NCI-H2171 (cell line): ENCODE measurements at places on chromosomes 2 and 18.

- DNase-seq: no peak
Measured at GRCh38 chr2:99636144-99637034, 146.6 kb upstream of the REV1 start.

DNA sequence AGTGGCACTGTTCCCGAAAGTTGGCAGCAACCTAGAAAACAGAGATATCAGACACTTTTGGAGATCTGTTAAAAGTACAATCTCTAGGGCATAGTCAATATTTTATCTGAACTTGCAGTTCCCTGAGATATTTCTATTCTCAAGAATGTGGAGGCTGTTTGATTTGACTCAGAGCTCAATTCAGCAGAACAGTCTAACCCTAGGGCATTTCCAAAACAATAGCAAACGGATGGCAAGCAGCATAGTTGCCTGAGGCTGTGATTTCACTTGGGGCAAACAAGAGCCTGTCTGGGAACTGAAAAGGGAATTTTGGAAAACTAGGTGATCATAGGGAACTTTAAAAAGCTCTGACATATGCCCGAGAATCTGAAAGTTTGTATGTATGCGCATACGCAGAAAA, 772.8 kb upstream of the LRRTM1 start:
- DNase-seq: no peak

DNA sequence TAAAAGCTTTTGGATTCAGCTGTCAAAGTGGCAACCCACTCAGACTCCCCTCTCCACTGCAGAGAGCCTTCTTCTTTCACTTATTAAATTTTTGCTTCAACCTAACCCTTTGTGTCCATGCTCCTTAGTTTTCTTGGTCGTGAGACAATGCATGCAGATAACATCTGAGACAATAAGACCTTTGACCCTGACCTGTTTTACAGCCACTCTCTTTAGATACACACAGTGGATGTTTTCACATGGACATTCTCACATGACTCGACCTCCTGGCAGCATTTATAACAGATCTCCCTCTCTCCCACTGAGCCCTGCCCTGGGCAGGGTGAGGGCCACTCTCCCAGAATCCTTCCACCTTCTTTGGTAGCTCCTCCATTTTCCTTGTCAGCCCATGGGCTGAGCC, 30.4 kb upstream of the IL36G start:
- no peak for DNase-seq

- DNase-seq: no peak
Measured at GRCh38 chr2:168178520-168179324, 68.7 kb downstream of the STK39 start.

DNA sequence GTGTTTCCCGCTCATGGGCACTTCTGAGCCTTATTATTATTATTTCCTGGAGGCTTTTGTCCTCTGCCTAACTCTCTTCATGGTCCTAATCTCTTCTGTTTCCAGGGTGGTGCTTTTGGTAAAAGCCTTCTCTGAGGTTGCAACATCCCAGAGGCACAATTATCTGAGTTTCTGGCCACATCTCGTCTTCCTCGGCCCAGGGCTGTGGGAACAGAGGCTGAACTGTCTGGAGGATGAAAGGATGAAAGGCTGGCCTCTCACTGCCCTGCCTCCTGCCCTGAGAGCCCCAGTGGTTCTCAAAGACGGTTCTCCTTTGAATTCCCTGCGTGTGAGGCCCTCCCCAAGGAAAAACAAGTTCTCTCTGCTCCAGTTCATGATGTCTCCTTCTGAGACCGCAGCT, 13.8 kb downstream of the GYPC start:
- no peak for DNase-seq

DNA sequence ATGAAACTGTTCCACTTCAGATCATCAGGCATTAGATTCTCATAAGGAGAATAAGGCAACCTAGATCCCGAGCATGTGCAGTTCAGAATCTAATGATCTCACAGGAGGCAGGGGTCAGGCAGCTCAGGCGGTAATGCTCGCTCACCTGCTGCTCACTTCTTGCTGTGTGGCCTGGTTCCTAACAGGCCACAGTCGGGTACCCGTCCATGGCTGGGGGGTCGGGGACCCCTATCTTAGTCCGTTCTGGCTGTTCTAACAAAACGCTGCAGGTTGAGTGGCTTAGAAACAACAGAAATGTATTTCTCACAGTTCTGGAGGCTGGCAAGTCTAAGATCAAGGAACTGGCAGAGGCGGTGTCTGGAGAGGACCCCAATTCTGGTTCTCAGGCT, 79.2 kb downstream of the ASB1 start:
- no peak for DNase-seq

GRCh38 chr18:78323453-78324197, 656.0 kb upstream of the SALL3 start:
- no peak for DNase-seq

- DNase-seq: no peak
Measured at GRCh38 chr2:63977904-63978303, 41.3 kb downstream of the VPS54 start.

- no peak for DNase-seq
Measured at GRCh38 chr2:54107455-54107764, 8.0 kb upstream of the ACYP2 start.

DNA sequence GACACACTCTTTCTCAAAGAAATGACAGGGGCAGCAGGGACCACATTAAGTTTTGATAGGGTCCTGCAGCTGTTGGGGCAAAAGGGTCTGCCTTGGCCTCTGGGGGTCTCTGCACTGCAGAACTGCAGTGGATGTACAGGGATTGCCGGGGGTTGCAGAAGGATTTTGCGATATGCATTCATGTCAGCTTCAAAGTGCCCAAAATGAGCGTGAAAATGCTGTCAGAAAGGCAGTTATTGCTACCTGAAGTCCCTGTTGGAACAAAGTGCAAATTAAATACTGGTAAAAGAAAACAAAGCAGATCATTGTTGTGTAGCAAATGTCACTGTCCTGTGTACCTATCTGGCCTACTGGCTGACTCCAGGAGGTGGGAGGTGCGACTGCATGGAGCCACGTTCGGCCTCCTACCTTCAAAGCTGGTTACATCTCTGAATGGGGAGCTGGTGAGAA, 78.8 kb upstream of the MAP4K3 start:
- no peak for DNase-seq

DNA sequence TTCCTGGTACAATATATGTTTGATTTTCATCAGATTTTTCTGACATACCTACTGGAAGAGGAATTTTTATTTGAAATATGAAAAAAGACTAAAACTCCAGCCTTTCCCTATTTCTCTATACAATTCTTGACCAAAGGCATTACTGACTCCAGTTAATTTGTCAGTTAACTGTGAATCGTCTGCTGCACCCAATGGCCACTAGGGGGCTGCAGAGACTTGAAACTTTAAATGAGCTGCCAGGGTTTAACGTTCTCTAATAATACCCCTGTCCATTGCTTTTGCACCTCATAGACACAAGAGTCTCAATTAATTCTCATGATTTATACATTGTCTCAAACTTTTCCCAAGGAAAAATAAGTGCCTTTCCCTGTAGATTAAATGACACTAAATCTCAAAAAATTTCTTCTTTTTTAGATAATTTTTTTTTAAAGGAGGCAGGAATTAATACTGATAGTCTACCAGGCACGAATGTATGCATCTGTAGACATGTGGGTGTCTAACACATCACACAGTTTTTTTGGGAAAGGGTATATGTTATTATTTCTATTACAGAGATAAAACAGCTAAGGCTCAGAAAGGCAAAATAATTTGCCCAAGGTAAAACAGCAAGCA, 1.8 kb upstream of the ALK start:
- peak; percentile 36 for DNase-seq

DNA sequence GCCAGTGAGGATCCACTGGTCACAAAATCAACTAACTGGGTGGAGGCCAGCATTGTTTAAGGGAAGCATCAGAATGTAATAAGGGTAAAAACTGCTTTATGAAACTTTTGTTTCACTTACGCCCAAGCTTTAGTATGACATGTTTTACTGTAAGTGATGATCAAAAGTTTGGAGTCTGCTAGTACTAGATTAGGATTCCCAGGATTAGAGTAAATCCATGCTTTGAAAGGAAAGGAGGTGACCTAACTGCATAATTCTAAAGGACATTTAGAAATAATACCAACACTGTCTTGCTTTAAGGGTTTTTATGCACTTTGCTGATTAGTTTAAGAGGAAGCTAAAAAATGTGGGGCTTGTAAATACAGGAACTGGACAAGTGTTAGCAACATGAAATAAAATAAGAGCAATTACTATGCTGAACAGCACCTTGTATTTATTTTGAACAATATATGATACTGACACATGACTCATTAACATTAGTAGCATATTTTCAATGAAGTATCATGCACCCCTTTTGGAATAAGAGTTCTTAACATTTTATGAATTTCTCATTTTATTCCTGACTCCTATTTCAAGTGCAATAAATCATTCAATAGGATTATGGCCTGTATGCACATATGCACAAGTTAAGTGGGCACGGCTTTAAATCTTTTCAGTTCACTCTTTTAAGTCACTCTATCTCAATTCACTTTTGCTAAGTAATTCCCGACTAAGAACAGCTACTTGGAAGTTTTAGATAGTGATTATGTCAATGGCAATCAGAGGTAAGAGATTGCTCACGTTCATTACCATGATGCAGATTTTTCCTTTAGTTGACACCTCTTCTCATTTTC, 62.5 kb downstream of the STK39 start:
- DNase-seq: no peak

DNA sequence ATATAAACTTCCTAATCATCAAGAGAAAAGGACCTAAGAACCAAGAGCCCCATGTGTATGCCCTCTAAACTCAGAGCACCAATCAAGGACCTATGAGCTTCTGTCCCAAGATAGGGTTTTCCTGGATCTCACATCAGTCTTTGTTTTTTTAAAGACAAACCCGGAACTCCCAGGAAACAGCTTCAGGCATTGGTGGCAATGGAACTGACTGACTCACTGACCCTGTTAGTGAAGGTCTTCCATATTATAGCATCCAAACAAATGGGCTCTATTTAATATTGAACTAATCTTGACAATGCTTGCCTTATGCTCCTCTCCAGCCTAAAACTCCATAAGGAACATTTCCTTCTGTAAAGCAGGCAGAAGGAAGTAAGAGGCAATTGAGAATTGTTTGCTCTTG, 63.5 kb upstream of the RPE start:
- no peak for DNase-seq

DNA sequence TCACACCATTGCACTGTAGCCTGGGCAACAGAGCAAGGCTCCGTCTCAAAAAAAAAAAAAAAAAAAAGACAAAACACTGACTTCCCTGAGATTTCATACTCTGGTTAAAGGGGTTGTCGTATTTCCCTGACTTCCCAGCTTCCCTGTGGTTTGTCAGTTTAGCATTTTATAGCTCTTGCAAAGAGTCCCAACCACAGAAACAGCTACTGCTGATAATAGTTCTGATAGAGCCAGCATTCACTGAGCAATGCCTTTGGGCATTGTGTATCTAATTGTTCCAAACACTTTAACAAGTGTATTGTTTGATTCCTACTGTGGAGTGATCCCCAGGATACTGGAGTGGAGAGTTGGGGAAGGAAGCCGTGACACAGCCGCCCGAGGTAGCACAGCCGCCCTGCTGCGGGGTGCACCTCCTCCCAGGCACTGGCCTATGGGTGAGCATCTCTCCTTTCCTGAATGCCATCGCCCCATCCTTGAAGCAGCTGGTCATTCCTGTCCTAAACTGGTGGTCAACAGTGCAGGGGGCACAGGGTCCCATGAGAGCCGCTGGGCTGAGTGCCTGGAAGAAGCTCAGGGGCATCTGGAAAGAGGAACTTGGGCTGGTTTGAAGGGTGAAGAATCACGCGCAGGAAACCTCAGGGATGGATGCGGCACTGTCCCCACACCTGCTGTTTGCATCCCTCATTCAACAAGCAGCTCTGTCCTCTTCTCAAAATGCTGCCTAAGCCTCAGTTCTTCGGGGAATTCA, 81.0 kb upstream of the TMEM18 start:
- no peak for DNase-seq

GRCh38 chr2:135636982-135637381, 104.7 kb upstream of the UBXN4 start:
- DNase-seq: no peak

DNA sequence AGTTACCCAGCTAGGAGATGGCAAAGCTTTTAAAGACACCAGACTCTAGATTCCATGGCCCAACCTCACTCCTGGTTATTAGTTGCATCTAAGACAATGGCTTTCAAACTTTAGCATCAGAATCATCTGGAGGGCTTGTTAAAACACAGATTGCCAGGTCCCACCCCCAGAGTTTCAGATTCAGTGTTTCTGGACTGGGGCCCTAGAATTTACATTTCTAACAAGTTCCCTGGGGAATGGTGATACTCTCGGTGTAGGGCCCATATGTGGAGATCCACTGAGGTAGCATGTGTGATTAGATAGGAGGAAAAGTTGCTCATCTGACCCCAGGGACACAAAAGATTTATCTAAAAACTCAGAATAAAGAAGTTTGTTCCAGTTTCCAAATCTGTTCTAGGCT, 14.5 kb upstream of the TTR start:
- DNase-seq: no peak

DNA sequence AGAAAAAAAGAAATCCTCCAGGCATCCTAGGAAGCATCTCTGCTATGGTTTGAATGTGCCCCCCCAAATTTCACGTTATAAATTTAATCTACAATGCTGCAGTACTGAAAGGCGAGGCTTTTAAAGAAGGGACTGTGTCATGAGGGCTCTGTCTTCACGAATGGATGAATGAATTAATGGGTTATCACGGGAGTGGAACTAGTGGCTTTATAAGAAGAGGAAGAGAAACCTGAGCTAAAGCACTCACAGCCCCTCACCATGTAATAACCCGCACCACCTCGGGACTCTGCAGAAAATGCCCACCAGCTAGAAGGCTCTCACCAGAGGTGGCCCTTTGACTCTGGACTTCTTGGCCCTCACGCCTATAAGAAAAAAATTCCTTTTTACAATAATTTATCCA, 27.6 kb downstream of the RNU4ATAC start:
- no peak for DNase-seq

DNA sequence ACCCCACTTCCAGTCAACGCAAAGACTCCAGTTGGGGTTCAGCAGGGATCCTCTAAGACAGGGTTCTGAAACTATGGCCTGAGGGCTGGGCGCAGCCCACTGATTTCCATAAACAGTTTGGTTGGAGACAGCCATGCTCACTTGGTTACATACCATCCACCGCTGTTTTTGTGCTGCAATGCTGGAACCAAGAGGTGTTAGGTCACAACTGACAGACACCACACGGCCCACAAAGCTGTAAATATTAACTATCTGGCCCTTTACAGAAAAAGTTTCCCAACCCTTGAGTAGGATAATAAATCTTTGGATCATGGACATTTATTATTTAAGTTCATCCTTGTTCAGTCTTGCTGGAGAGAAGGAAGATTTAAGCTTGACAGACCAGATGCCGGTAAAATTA, 8.4 kb upstream of the CD226 start:
- DNase-seq: no peak

DNA sequence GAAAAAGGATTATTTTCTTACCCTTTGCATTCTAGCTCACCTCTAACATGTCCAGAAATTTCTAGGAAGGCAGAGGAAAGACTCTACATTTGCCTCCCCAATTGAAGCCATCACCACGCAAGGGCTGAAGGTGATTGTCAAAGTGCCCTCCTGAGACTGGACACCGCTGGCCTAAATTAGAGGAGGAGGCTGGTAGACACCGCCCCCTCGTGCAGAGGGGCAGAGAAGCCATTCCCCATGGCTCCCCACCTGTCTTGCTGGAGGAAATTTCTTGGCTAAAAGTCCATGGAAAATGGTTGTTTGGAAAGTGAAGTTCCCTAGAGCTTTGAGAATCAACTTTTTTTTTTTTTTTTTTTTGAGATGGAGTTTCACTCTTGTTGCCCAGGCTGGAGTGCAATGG, 31.3 kb upstream of the CREB1 start:
- DNase-seq: no peak

GRCh38 chr18:3305354-3305762, 43.4 kb downstream of the MYL12B start:
- DNase-seq: no peak

- peak; percentile 34 for DNase-seq
Measured at GRCh38 chr2:1550658-1551316, 137.5 kb downstream of the TPO start.

GRCh38 chr2:224449212-224450147, 47.6 kb upstream of the FAM124B start:
- no peak for DNase-seq
